Peyer's patch (tissue), 4 donors: ENCODE measurements at places on chromosomes 12 and 14.

GRCh38 chr12:91441993-91442952 lies 259.7 kb upstream of the DCN start:
- no peak for DNase-seq

DNA sequence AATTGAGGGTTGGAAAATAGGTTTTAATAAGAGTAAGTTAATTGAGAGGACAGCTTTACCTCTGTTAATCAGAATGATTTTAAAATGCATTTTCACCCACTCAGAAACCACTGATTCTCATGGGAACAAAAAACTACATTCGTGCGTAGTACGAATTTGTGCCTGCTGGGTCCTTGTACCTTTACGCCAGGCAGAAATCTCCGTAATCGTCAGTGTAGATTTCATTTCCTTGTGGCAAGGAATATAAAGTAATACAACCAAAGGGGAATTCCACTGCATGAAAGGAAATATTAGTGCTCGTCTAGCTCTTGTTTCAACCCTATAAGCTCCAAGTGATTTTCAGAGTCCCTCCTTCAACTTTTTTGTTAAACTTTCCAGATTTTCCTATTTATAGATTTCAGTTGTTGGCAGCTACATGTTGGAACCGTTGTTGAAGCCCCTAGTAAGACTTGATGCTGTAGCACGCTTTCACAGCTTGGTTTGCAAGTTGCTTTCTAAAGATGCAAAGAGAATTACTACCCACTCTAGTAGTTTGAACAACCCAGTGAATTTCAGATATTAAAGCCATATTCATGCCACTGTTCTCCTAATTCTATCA lies 90.6 kb downstream of the ETV6 start:
- DNase-seq, result no peak

- DNase-seq, result no peak
These were observed 370.2 kb upstream of the SFSWAP start for GRCh38 chr12:131340616-131341210.

GRCh38 chr14:74693191-74693590 lies 19.7 kb downstream of the AREL1 start:
- DNase-seq, result no peak
